ENCODE measurements at places on chromosomes 1 and 21.

DNA sequence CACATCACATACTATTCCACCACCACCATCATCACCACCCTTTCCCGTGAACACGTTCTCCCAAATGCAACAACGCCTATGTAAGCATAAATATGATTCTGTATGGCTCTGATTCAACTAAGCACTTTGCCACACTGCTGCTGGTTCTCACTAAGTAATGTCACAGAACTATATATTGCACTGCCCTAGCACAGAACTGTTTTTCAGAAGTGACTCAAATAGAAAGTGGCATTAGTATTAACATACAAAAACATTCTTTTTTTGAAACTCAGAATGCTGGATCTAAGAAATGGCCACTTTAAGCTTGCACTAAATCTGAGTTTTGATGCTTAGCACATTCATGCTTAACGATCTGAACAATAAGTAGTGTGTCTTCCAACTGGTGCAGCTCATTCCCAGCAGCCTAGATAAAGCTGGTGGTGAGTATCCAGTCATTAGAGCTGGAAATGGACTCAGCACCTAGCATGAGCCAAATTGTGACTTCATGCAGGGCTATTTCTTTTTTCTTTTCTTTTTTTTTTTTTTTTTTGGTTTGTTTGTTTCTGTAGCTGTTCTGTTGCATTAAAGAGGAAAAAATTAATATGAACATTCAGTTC, 46.2 kb upstream of the ZC3H11B start:
- DNase-seq, result peak; percentile 30

- DNase-seq, result no peak
Observed at GRCh38 chr1:247760456-247760855, at the start of gene OR1C1. OR1C1 (minus strand) TSS chr1:247760556; CDS start chr1:247758406, 2,150 bp downstream.

- no peak for DNase-seq
Observed at GRCh38 chr1:51044834-51045233, 57.2 kb upstream of the C1orf185 start.

DNA sequence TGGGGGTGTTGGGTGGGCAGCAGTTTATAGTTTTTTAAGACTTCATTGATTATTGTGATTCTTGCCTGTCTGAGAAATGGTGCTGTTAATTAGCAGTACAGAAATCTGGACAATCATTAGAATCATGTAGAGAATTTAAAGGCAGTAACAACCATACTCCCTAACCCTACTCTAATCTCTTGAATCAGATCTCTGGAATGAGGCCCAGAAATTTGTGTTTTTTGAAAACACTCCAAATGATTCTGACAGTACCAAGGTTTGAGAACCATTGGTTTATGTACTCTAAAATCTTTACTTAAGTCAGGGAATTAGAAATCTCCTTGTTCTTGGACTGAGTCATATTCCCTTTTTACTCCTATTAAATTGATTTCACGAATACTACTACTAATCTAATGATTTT, 24.0 kb downstream of the FNBP1L start:
- DNase-seq, result no peak

DNA sequence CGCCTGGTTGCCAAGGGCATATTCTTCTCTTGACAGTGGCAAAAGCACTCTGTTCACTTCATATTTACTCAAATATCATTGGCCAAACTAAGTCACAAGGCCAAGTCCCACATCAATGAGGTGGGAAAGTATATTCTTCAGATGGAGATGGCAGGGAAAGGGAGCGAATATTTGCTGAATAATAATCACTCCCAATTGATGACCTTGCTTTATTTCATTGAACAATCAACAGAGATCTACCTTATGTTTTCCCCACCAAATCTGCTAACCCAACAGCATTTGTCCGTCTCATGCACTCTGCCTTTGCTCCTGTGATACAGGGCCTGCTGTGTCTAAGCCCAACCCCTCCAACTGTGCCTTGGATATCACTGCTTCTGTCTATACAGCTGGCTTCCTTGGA, 45.2 kb upstream of the PCP4 start:
- no peak for DNase-seq

DNA sequence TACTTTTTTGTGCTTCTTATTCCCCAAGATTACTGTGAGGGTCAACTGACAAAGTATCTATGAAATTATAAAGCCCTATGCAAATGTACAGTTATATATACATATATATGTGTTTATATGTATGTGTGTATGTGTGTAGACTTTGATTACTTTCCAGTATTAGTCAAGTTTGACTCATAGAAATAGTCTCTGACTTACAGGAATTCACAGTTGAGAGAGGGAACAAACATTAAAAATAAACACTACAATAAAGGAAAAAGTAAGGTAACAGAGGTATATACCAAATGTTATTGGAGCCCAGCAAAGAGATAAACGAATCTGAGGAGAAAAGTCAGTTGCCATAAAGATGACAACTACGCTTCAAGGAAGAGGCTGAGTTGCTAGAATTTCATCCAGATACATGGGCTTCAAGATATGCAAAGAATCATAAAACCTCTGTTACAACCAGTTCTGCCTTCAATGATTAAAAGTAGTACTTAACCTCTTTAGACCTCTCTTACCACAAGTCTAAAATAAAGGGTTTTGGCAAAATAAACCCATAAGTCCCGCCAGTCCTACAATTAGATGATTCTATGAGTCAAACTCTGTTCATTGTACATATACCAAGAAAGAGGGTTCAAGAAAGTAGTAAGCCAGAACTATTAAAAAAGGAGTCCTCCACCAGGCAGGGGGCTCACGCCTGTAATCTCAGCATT, 7.2 kb downstream of the IFT25 start:
- no peak for DNase-seq

DNA sequence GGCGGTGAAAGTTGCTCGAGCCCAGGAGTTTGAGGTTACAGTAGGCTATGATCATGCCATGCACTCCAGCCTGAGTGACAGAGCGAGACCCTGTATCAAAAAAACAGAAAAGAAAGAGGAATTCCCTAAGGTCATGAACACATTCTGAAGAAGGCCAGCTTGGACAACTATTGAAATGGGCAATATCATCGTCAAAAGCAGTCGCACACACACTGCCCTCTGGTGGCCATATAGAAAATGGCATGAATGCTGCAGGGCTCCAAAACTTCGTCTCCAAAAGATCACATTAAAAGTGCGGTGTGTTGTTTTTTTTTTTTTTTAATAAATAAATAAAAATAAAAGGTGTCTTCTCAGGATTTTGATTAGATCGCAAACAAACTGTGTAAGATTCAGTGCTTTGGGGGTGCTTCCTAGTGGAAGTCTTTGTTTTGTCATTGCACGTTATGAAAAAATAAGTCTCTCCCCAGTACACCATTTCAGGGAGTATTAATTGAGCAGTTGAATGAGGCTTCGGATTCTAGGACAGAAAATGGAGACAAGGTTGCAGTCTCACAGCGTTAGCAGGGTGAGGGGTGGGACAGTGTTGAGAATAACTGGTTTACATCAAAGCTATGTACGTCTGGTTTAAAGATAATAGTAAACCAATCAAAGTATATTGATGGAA, 87.5 kb upstream of the FMN2 start:
- no peak for DNase-seq

- no peak for DNase-seq
Observed at GRCh38 chr1:73979684-73980083, 218.3 kb downstream of the LRRIQ3 start.

DNA sequence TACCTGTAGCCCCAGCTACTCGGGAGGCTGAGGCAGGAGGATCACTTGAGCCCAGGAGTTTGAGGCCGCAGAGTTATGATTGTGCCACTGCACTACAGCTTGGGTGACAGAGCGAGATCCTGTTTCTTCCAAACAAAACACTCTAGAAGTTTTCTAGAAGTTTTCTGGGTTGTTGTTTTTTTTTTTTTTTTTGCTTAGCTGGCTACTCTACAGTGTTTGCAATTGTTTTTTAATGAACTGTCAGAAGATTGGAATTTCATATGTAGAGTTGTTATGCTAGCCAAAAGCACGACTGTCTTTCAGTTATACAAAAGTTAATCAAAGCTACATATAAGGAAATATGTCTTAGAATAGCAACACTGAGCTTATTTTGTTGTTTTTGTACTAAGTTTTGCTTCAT, 30.9 kb upstream of the NEXN start:
- no peak for DNase-seq

GRCh38 chr1:18901952-18902522, 318 bp downstream of the ALDH4A1 start:
- DNase-seq, result no peak

GRCh38 chr1:171803045-171803444, 21.6 kb downstream of the METTL13 start:
- DNase-seq, result no peak

- DNase-seq, result no peak
Observed at GRCh38 chr1:210291786-210292230, 36.9 kb upstream of the HHAT start.

DNA sequence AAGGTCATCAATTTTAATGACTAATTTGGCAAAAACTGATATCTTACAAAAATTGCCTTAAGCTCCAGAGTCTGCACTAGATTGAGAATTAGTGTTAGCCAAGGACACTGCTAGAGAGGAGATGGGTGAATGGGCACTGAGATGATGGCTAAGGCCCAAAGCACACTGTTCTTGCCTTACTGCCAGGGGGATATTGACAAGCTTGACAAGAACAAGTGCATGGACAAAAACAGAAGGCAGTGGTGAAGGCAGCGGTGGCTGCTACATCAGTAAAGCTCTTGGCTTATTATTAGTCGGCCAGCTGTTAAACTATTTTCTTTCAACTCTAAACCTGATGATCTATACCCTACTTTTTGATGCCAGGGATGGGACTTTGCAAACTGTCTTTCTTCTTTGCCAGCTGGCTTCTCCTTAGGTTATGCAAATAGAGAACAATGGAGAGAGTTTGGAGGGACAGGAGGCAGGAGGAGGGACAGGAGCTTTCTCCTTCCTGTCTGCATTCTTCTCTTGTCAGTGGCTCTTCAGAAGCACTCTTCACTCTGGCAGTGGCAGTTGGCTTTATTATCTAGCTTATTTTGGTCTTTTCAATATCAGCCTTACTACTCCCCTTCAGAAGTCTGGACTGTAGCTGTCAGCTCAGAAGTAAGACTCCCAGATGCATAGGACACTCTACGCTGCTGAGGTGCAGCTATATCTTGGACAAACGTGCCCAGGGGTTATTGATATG, 853.5 kb upstream of the TMPRSS15 start:
- no peak for DNase-seq

DNA sequence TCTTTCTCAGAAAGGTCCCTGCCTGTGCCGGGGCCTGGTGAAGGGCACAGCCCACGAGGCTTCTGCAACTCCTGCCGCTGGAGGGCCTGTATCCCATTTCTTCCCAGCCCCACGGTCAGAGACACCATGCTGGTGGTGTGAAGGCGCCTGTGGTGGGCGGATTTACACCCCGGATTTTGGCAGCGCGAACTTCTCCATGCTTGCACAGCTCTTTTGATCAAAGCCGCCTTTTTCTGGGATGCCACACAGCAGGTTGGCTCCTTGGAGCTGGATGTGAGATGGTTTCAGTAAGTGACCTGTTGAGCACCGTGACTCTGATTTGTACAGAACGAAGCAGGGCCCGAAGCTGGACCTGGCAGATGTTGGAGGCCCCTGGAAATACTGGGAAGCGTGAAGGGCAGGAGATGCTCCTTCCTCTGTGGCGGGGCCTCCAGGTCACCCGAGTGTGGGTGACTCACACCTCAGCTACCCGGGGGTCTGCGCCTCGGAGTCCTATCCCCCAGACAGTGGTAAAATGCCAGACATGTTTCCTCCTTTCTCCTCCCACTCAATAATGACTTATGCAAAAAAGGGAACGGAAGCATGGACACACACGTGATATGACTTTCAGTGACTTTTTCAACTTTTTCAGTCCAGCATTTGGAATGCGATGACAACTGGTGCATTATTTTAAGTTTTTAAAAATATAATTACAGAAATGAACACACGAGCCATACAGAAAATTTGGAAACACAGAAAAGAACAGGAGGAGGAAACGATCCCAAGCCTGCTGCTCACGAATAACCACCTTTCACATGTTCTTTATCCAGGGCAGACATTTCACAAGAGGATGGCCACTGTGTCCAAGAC, 9.0 kb downstream of the UMODL1 start:
- no peak for DNase-seq

DNA sequence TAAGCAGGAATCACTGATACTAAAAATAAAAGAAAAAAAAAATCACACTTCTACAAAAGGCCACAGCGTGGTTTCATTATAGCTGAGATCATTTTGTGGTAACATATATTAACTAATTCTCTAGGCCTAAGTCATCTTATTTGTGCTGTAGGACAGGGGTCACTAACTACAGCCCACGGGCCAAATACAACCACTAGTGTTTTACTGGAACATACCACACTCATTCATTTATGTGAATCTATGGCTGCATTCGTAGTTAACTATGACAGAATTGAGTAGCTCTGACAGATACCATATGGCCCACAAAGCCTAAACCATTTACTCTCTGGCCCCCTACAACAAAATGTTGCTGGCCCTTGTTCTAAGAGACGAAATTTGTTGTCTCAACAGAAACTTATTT, 224.4 kb downstream of the VAV3 start:
- DNase-seq, result no peak

GRCh38 chr1:6456800-6457466, 9.0 kb downstream of the TNFRSF25 start:
- no peak for DNase-seq
